WTC11 (cell line): ENCODE measurements at places on chromosomes 2 and 18. TPM values are rescaled to one million over a fixed set of nuclear protein-coding genes. Genes with fewer than 3 reads are reported as not detected.
A peak's percentile ranks its signal among the peaks of the same experiment; 100 is the strongest.

Gene EPHA4
- total RNA-seq, result 6.7 to 11.0 TPM (median 6.8 TPM) in 3 replicates

Gene NPHP1
- total RNA-seq, result 2.5 to 3.8 TPM (median 3.1 TPM) in 3 replicates

Gene RAB6D
- 0.09 to 0.22 TPM (median 0.14 TPM) in 3 replicates for total RNA-seq

Gene SLC40A1
- 0.53 to 0.76 TPM (median 0.57 TPM) in 3 replicates for total RNA-seq

Gene WNT10A
- not detected in 3 replicates for total RNA-seq

Gene NOSTRIN
- total RNA-seq, result 0.22 to 0.46 TPM in 2 of 3 replicates, not detected in the other

Gene RGPD3
- 0.07 to 0.11 TPM (median 0.11 TPM) in 3 replicates for total RNA-seq

Gene TTR
- total RNA-seq, result 1.0 to 1.7 TPM (median 1.3 TPM) in 3 replicates

Gene RESP18
- total RNA-seq, result not detected in 3 replicates

- no peak for DNase-seq
These were observed 93.5 kb upstream of the SLC14A2 start for GRCh38 chr18:45521777-45522176.

- DNase-seq, result no peak
These were observed 184.4 kb upstream of the SESTD1 start for GRCh38 chr2:179449010-179449409.

GRCh38 chr2:9760902-9761228, 82.4 kb upstream of the TAF1B start:
- no peak for DNase-seq

DNA sequence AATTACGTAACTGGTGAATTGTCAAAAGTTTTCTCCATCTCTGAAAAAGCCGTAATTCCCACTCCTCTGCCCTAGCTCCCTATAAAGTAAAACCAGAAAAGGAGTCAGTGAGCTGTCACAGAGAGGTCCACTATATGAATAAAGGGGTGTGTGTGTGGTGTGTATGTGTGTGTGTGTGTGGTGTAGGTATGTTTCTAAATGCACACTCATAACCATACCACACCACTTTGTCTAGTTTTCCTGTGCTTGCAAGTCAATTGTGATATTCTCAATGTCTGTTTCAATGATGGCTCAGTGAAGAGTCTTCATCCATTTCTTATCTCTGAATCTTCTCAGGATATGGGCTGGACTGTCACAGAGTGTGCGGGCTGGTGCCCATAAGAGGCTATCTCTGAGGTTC, 54.8 kb upstream of the CCDC68 start:
- no peak for DNase-seq

DNA sequence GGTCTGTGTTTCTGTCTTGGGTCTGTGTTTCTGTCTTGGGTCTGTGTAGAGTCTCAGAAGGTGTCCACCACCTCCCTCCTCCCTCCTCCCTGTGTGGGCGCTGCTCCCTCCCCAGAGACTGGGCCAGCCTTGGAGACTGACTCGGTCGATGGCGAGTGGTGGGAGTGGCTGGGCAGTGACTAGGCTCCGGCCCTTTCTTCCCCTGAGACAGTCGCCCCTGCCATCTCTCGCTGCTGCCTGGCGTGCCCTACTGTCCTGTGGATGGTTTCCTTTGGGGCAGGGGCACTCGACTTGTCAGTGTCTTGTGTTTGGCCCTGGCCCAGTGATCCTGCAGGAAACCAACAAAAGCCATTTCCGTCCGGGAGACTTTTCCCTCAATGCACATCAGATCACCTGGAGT, 215.8 kb downstream of the NDUFA10 start:
- peak; percentile 6 for DNase-seq

GRCh38 chr2:45315861-45316260, 295.2 kb downstream of the SRBD1 start:
- no peak for DNase-seq

DNA sequence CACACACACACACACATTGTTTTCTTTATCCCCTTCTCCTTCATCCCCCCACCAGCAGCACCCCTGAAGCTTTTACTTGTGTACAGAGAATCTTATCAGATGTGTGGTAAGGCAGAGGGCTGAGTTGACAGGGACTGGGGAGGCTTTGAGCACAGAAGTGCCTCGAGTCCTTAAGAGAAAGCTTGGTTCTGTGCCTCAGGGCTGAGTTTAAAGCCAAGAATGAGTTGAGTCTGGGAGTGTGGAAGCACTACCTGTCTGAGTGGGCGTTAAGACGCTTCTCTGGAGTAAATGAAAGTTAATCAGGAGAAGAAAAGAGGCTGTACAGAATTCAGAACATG, 2.7 kb downstream of the ID2 start:
- DNase-seq, result no peak

GRCh38 chr2:191889931-191890330, 43.0 kb upstream of the CAVIN2 start:
- DNase-seq, result no peak

DNA sequence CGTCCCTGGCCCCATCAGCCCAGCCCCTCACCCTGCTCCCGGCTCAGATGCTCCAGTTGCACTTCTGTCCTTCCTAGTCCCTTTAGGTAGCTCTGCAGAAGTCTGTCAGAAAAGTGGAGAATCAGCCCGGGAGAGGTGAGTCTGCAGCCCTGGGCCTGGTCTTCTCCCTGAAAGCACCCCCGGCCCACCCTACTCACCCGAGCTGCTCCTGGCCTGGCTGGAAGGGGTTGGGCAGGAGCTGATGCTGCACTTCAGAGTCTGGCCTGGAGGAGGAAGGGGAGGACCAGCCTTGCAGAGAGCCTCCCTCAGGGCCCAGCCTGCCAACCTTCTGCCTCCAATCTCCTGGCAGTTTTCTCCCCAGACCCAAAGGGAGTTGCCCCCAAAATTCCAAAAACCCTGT, 15.8 kb downstream of the KHK start:
- DNase-seq, result no peak

GRCh38 chr2:197158591-197159550, 151.7 kb downstream of the ANKRD44 start:
- no peak for DNase-seq

GRCh38 chr18:60981682-60982328, 351.4 kb upstream of the CDH20 start:
- DNase-seq, result no peak

GRCh38 chr2:27057184-27057583, 5.7 kb downstream of the AGBL5 start:
- no peak for DNase-seq

DNA sequence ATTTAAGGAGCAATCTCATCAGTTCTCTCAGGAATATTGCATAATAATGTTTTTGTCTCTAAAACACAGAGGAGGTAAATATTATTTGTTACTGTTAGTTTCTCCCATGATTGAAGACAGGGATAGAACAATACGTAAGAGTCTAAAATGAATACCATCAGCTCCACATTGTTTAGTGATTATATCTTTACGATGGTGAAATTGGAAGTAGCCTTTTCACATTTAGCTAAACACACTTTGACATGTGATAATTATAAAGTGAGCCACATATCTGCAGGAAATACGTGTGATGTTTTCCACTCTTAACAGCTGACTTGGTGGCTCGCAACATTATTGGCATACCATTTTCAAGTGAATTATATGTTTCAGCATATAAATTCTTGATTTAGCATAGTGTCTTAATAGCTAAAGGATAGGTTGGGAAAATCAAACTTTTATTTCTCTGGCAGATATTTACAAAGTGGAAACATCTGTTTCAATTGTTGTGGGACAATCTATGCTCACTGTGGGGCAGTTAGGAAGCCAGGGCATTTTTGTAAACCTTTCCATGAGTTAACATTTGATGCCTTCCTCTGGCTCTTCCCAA, 208.1 kb upstream of the RASGRP3 start:
- no peak for DNase-seq

DNA sequence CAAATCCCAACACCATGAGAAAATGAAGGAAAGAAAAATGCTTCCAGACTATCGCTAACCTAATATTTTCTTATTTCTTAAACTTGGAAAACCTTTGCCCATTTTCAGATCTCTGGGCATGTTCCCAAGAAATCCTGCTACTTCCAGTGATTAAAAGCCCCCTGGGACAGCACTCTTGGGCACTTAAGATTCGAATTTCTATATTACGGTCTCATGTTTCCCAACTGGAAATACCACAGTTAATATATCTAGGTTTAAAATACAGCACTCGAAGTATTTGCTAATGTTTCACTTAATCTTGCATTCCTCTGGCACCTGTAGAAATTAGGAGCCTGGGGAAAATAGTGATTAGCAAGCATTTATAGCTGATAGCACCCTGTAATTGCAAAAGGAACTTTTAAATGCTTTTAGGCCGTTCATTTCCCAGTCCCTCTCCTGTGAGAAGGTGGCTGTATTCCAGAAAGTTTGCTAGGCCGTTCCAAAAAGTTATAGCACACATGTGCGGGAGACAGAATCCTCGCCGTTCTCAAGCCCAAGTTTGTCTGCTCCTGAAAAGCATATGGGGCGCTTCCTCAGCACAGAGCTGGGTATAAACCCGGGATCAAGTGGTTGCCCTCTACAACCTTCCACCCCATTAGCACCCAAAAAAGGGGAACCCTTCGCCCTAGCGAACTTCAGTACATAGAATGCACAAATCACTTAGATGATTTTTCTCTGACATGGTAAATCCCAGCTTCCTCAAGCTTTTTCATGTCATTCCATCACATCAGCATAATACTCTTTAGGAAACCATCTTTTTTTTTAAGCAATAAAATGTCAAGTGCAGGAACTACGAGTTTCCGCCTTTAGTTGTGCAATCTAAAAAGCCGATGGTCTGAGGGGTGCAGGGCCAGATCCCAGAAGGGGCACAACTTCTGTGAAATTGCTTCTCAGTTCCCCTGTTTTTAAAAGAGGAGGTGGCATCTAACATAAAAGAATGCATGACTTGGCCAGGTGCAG, 60.6 kb downstream of the DIPK1C start:
- DNase-seq, result no peak

DNA sequence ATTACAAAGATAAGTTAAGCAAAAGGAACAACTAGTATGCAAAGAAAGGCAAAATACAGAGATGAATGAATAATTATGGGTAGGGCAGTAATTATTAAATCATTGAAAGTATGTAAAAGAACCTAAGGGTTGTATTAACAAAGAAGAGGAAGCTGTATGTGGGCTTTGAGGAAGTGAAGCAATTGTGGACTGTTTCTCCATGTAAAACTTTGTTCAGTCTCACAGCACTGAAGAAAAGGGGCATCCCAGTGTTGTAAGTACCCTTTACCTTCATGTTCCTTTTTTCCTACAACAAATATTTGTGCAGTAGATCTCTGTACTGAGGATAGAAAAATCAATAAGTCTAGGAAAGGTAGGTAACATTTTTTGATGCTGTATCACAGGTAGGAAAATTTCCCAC, 388.7 kb upstream of the NRP2 start:
- DNase-seq, result no peak

DNA sequence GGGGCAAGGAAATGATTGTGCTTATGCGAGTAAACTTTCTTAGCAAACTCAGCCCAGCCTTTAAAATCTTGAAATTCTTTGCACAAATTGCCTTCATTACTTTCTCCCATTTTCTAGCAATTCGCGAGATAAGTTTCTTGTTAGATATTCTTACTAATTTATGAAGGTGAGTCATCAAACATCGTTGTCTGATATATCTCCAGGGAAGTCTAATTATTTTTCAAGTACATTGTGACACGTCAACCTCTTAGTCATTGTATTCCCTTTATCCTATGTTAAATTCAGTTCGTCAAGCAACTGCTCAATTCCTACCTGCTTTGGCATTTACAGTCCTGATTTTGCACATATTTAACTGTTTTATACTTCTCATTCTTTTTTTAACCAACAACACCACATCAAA, 854.5 kb upstream of the CRIM1 start:
- no peak for DNase-seq

GRCh38 chr2:235553291-235553690, 59.4 kb downstream of the AGAP1 start:
- DNase-seq, result no peak

- DNase-seq, result no peak
These were observed 101.8 kb downstream of the CD226 start for GRCh38 chr18:69845593-69846506.

DNA sequence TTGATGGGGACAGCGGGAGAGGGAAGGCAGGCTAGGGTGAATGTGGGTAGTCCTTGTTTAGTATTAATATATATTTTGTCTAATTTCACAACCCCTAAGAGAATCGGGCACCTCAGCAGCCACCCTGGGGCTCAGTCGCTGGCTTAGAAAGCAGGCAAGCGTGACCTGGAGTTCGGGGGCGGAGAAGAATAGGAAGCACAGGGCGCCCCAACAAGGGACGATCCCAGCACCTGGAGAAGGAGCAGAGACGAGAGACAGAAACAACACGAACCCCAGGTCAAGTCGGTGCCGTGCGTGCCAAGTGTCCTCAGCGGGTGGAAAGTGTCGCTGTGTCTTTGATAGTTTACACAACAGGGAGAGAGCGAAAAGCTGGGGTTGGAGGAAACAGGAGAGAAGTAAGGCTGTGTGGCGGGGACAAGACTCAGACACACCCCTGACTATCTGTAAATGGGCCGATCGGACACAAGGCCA, 95.4 kb downstream of the NFATC1 start:
- DNase-seq, result no peak

- DNase-seq, result no peak
These were observed 107.2 kb downstream of the RNF152 start for GRCh38 chr18:61785588-61785987.

DNA sequence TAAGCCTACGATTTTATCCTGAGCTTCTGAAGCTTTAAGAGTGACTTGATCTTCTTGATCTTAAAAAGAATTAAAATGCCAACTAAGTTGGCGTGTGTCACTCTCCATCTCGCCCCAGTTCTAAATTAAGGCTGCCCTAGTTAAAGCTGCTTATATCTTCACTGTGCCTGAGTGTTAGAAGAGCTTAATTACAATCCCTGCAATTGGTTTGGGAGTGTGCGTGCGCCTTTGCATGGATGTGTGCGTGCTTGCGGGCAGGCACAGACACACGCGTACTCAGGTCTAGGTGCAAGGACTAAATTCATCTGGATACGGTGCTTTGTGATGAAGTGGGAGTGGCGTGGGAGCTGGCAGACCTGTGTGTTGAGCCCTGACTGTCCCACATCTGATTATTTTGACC, 201.5 kb downstream of the FAM210A start:
- no peak for DNase-seq

DNA sequence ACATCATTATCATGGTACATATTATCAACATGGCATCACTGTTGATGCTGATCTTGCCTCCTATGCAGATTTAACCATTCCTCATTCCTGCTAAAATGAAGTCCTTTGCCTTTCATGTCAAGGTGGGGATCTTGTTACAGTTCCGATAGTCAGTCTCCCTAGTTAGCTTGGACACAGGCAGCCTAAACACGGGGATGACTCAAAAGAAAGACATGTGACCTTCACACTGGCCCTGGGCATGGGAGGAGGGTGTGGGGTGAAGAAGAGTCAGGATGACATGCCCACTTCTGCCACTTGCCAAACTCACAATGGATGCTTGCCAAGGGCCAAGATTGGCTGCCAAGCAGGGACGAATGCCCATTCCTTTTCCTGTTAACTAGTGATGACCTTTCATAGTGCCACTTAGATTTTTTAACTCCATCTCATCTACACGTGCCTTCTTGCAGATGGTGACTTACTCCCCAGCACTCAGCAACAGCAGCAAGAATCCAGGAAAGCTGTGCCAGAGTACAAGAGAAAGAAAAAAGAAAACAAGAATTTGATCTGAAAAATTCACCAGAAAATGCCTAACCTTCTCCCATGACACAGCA, 13.9 kb upstream of the SLC1A4 start:
- no peak for DNase-seq

DNA sequence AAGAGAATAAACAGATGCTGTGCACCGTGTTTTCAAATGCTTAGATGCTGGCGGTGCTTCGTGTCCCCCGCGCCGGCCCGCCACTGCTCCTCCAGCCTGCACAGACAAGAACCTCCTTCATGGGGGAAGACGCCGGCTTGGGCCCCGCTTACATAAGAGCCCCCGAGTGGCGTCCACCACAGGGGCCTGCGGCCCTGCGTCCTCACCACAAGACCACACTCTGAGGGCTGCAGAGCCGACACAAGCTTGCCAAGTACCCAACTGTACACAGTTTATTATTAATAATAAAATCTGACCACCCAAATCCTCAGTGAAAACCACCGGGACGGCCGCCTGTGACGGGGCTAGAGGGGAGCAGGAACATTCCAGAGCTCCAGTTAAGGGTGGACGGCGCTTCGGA, 232.2 kb downstream of the HDAC4 start:
- DNase-seq, result no peak
